ENCODE measurements at places on chromosomes 6 and 20.

GRCh38 chr6:44667668-44668390, 280.3 kb downstream of the CDC5L start:
- DNase-seq = no peak

- DNase-seq = no peak
Measured at GRCh38 chr20:47802975-47803374, 17.7 kb upstream of the SULF2 start.

DNA sequence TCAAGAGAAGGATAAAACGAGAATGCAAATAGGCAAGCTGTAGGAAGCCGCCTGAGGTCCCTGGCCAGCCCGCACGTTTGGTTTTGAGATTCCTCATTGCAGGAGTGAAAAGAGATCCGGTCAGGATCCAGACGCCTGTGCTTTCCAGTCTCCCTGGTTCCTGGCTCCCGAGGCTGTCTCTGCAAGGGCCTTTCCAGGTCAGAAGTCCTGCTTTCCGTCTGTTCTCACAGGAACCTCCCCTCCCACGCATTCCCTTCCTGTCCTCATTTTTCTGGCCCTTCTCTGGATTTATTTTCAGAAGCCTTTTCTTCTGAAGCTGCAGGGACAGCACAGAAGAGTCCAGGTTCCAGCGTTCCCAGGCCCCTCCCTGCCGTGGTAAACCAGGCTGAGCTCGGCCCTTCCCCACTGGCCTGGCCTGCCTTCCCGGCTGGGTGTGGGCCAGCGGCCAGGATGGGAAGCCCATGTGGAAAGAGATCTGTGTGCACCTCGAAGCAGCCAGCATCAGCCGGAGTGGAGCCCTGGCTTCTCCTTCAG, 54.0 kb downstream of the TMEM242 start:
- DNase-seq = no peak

DNA sequence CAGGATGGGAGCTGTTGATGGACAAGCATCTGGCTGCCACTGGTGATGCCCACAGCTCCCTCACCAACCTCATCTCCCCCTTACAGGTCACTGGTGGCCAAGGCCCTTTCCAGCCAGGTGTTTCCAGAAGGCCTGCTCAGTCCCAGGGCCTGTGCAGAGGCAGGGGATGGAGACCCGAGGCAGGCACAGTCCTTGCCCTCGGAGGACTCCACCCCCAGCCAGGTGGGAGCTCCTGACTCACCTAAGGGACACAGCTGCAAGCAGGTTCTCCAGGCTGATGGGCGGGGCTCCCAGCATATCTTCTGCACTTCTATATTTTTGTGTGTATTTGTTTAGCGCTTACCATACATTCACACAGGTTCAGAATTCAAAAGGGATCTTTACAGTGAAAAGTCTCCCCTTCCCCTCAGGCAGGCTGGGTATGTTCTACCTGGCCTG, 17.4 kb downstream of the PRPH2 start:
- no peak for DNase-seq

DNA sequence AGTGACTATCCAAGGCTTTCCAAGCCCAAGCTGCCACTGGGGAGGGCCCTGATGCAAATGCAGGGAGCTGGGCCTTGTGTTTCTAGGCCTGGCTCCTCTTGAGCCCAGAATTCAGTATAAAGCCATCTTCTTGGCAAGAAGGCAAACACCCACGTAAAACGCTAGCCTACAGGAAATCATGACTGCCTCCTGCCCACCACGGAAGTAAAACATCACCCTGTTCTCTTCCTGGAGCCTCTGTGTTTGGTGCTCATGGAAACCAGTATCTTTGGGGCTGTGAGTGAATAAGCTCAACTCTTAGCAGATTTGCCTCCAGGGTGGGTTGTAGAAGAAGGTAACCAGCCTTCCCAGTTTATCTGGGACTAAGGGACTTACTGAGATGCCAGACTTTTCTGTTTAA, 271.0 kb downstream of the ZNF217 start:
- no peak for DNase-seq

GRCh38 chr20:2023151-2023550, 29.3 kb upstream of the PDYN start:
- DNase-seq = no peak

DNA sequence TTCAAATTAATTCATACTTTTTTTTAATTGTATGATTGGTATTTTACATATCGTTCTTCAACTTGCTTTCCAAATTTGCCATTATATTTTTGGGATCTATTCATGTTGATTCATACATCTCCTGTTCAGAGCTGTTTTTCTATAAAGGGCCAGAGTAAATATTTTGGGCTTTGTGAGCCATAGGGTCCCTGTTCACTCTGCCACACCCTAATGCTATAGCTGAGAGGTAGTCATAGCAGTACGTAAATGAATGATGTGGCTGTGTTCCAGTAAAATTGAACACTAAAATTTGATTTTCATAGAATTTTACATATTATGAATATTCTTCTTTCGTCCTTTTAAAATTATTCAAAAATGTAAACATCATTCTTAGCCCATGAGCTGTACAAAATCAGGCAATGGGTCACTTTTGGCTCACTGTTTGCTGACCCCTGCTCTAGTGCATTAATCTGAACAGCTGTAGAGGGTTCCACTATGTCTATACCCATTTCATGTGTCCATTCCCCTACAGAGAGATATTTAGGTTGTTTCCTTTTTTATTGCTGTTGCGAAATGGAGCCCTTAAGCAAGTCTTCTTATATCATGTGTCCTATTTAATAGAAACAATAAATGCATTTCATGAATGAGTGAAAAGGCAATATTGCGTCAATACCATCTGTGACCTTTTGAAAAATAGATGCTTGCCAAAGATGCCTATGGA, 136.4 kb upstream of the SALL4 start:
- no peak for DNase-seq

DNA sequence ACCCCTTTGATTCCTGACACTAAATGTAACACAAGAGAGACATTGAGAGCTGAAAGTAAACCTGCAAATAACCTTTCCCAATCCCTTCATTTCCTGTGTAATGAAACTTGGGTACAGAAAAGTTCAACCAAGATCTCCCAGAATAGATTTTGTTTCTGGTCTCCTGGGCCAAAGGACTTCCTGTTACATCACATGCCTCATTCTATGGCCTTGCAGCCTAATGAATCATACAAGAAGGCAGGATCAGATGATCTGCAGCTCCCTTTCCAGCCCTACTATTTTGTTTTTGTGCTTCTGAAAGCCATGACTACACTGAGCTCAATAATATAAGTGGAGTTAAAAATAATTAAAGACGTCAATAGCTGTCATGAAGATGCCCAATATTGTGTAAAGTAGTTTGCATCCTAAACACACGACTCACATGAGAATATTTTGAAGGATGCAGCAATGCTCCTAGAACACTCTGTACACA, 73.4 kb upstream of the NOX3 start:
- DNase-seq = no peak

GRCh38 chr20:37407019-37407566, 61.2 kb downstream of the SRC start:
- no peak for DNase-seq

DNA sequence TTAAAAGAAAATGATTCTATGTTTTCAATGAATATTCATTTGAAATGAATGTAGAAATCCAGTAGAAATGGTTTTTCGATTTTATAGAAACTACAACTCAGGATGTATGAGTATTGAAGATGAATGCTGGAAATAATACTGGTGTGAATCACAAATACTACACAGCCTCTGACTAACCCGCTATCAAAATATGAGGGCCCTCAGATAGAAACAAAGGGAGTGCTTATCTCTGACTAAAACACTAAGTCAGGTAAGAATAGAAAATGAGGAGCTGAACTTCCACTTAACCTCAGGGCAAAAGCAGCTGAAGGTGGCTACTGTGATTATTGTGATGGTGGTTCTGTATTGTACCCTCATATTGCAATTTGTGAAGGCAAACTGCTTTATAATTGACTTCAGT, 220.9 kb upstream of the RNF217 start:
- no peak for DNase-seq

DNA sequence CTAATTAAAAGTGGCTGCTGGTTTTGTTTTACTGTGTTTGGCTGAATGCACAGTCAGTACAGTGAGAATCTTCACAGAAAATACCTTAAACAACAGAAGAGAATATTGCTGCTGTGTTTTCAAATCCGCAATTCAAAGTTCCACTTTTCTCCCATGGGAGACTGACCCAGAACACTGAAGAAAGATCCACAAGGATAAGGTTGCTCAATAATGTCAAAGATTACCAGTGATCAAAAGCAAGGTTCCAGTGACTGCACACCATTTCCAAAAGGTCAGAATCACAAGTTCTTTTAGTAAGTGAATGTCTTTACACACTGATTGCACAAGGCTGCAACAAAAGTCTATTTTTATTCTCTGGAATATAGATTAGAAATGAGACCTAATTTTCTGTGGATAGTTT, 82.3 kb downstream of the EPHA7 start:
- DNase-seq = no peak

DNA sequence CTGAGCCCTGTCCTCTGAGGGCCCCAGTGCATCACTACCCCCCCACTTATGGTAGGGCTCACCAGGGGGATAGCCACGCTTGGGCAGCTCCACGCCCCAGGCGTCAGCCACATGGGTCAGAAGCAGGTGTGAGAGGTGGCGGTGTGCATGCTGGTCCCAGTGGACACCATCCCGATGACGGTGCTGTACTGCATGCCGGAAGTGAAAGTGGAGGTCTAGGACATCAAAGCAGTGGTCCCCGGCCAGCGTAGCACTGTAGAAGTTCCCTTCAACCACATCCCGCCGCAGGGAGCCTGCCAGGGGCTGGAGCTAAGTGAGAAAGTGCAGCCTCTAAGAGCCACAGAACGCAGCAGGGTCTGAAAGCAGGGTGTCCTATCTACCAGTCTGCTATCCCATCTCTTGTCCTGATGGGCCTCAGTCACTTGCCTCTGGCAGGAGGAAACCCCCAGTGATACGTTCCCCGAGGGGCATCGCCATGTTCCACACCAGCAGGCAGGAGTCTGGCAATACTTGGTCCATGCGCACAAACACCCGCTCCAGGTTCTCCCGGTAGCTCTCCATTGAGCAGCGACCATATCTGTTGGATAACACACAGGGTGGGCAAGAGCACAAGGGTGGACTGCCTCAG, 2.2 kb downstream of the PCED1A start:
- DNase-seq = no peak

DNA sequence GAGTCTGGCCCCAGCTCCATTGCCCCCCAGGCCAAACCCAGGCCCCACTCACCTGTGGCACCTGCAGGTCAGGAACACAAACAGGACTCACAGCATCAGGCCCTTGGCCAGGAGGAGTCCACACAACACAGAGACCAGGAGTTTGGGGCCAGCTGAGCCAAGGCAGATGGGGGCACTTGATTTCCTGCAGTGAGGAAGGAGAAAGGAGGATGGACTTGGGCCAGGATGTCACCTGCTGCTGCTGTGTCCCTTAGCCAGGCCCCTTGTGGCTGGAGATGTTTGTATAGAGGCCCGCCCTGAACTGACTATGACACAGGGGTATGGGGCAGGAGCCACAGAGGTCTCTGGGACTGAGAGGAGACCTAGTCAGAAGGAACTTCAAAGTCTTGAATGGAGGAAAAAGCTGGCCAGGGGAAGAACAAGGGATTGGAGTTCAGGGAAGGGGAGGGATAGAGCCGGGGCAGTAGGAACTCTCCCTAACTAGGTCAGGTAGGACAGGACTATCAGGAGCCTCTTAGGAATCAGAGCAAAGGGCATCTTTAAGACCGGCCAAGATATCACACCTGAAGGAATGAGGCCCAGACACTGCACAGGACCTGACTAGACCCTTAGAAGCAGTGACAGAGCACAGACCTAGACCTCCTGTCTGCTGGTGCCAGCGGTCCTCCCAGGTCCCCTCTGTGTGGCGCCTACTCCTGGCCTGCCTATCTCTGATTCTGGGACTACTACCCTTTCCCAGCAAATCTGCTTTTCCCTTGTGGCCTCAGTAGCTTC, 8.8 kb upstream of the TREML2 start:
- no peak for DNase-seq

- DNase-seq = no peak
Measured at GRCh38 chr6:158611541-158612370, 32.8 kb downstream of the DYNLT1 start.

- DNase-seq = no peak
Measured at GRCh38 chr6:88135578-88136114, 30.5 kb downstream of the CNR1 start.

DNA sequence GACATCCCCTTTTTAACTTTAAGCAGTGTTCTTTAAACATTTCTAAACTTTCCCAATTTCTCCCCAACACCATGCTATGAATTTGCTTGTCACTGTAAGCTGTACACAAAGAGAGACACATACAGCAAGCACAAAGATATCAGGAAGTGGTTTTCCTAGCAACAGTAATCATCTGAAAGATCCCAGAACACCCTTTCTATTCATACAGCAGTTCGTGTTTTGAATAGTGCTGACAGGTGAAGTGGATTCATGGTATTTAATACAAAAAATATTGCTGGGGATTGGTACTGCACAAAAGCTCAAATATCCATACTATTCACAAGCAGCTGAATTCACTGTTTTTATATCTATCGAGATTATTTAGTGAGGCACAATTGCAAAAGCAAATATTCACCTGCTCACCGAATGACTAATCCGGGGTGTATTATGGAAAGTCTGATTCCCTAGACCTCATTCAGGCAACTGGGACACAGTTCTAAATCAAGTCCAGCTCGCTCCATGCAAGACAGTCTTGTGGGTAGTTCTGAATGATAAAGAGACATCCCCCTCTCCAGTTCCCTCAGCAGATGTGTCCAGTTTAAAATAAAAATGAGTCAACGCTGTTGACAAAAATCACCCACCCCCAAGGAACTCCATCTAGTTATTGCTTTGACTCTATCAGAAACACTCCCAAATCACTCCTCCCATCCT, 107.1 kb upstream of the TSHZ2 start:
- DNase-seq = no peak

GRCh38 chr6:136059308-136059707, 190.8 kb downstream of the MTFR2 start:
- DNase-seq = no peak
